ENCODE measurements at places on chromosomes 1 and 21.

DNA sequence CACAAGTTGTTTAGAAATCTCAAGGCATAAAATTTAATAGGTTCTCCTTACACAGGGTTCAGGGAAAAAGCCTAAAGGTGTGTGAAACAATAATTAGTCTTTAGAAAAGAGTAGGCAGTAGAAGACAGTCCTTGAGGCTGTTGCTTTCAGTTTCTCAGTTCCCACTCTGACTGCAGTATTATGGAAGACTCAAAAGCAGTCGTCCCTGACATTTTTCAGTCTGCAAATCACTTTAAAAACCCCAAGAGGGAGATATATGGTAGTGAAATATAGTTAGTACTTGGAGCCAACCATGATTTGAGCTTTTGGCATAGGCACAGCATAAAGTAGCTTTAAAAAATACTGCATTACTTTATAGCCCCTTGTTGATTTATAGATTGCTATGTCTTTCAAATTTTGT is 299.7 kb downstream of the OLFM3 start:
- no peak for DNase-seq

DNA sequence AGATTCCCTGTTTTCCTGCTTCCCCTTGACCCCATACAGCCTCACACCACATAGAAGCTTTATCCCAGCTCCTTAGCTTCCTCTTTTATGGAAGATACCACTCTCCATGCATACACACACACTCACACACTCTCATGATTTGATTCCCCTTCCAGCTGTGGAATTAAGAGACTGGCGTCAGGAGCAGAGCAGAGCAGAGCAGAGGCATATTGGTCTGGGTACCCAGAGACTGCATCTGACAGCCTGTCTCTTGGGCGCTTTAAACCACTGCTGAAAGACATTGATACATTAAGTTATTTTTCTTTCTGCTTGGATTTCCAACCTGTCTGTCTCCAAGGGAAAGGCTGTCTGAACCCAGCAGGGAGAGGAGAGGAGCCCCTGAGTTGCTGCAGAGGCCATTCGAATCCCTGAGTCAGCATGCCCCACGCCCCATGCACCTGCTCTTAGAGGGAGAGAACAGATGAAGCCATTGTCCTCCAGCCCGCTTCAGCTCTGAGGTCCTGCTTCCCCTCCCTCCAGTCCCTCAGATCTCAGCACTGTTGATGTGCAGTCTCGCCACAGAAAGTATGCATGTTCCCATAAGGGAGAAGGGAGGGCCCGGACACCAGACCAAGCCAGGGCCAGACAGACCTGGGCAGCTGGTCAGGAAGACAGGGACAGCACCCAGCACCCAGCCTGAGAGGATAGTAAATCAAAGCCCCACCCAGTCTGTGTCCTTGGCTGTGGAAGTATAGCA is 66.7 kb upstream of the GJB5 start:
- no peak for DNase-seq

GRCh38 chr1:200512191-200512590 is 102.4 kb upstream of the ZNF281 start:
- no peak for DNase-seq

DNA sequence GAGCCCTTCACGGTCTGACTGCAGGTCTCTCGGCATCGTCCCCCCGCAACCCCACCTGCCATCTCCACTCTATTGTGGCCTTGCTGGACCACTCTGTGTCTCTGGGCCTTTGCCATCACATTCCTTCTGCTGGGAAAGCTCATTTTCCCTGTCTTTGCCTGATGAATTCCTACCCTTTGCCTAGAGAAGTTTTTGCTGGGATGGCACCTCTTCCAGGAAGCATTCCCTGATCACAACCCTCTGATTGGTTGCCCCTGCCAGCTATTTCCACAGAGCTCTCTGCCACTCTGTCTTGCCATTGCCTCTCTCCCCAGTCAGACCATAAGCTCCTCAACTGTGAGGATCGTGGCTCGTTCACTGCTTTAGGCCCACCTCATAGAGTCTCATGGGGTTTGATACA is 28.9 kb upstream of the GPR37L1 start:
- DNase-seq: no peak

DNA sequence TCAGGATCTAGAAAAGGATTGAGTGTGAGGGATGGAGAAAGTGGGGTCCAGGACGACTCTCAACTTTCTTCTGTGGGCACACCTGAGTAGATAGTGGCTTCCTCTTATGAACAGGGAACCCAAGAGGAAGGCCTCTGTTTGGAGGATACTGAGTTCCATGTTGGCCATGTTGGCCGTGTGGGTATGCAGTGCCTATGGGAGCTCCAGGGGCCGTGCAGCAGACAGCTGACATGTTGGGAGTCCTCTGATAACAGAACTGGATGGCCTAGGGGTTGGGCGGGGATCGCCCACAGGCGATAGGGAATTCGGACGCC is 43.0 kb downstream of the TMEM53 start:
- DNase-seq: no peak

DNA sequence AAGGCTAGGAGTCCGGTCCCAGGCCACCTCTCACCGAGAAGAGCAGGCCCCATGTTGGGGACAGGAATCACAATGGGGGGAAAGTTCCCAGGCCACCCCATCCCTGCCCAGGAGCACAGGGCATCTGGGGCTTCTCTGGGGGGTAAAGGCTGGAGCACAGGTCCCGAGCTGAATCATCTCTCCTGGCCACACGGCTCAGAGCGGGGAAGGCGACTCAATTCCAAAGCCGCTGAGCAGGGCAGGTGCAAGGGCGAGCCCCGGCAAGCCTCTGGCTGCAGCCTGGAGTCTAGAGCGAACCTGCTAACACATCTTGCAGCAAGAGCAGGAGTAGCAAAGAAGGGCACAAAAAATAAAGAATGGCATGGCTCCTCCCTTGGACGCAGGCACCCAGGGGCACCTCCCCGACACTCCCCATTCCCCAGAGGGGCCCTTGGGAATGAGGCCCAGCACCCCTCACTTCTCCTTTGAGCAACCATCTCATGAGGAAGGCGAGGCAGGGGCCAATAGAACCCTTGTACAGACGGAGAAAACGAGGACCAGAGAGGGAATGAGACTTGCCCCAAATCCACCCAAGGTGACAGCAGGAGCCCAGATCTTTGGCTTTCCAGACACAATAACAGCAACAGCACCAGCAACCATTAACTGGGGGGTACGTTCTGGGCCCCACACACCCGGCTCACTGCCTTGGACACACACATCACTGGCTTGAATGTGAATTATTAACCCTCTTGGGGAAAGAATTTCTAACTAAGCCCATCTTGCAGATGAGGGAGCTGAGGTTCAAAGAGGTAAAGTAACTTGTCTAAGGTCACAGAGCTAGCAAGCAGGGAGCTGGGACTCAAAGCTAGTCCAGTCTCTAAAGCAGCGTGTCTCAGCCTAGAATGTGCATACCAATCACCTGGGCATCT is 20.7 kb upstream of the ALDH4A1 start:
- DNase-seq: no peak

DNA sequence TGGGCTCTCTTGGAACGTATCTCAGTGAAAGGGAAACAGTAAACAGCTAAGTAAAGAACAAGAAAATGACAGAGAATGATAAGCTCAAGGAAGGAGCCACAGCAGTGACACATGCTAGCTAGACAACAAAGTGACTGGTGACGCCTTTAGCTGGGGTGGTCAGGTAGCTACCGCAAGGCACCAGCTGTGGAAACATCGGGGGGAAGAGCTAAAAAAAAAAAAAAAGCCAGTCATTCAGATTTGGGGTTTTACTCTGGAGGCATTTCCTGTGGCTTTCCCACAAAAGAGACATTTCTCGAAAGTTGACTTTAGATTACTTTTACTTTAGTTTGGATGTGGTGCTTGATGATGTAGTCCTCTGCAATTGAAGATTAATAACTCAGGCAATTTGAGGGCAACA is 2.1 kb downstream of the FHAD1 start:
- DNase-seq: peak; percentile 54

- DNase-seq: peak; percentile 30
These were observed 23.3 kb downstream of the CNIH4 start for GRCh38 chr1:224380003-224380402.

GRCh38 chr1:119367432-119368124 is 1.0 kb upstream of the HAO2 start:
- DNase-seq: no peak

DNA sequence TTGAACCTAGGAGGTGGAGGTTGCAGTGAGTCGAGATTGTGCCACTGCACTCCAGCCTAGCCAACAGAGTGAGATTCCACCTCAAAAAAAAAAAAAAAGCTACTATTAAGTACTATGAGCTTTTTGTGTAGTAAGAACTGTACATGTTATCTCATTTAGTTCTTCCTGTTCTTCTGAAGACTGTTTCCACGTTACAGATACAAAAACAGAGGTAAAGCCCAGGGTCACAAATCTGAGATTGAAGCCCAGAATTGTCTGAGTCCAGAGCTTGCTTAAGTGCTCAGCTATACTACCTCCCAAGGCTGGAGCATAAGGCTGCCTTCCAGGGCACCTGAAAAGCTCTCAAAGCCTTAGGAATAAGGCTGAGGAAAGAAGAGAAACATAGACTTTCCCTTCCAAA is 2.9 kb downstream of the FABP3 start:
- DNase-seq: no peak

DNA sequence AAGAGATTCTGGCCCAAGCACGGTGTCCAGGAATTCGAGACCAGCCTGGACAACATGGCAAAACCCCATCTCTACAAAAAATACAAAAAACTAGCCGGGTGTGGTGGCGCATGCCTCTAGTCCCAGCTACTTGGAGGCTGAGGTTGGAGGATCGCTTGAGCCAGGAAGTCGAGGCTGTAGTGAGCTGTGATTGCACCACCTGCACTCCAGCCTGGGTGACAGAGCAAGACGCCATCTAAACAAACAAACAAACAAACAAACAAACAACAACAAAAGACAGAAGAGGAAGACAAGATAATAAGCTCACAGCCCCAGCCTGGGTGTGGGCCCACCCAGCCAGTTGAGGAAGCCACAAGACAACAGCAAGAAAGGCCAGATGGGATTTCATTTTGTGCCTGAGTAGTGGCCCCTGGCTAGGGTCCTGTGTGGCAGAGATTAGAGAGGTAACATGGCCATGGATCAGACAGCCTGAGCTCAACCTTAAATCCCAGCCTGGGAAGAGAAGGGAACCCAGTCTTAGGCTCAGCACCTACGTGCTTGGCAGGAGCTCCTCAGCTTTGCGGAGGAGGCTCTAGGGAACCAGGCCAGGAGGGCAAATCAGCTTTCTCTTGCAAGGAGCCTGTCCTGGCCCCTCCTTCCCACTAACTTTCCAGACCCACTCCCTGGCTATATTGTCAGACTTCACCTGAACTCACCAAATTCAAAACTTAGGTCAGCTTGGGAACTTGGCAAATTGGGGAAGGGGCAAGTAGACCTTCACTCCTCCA is 4.9 kb upstream of the BEST4 start:
- no peak for DNase-seq

- no peak for DNase-seq
These were observed 12.7 kb downstream of the USP48 start for GRCh38 chr1:21770201-21770600.

- no peak for DNase-seq
These were observed 35.3 kb upstream of the CLIC4 start for GRCh38 chr1:24709791-24710441.

- DNase-seq: no peak
These were observed 48.7 kb downstream of the EIF2D start for GRCh38 chr1:206563367-206564207.

- no peak for DNase-seq
These were observed 683.4 kb downstream of the PTPRC start for GRCh38 chr1:199322278-199322677.

GRCh38 chr1:6272868-6273267 is 12.0 kb upstream of the GPR153 start:
- DNase-seq: no peak

DNA sequence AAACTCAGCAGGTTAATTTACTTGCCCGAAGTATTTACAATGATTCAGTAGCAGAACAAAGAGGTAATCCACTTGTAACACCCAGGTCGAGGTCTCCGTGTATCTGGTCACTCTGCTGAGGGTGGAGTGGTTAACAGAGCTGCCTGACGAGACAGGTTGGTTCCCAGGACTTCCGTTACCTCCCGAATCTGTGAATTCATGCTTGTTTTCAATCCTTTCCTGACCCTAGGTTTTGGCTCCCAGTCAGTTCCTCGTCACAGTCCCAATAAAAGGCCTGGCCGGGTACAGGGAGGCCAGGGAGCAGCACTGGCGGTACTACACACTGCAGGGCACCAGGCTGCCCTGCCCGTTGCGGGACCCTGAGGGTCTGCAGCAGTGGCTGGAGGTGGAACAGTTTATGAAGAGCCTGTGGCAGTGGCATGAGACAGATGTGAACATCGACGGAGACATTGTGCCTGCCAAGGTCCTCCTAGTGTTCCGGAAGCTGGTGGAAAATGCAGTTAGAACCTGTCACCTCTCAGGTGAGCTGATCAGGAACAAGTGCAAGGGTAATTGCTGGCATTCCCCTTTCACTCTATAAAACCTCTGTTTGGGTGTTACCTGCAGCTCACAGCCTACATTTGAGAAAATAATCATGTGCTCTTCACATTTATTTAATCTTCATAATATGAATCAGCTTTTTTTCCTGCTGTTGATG is 12.8 kb downstream of the MAB21L3 start:
- no peak for DNase-seq

DNA sequence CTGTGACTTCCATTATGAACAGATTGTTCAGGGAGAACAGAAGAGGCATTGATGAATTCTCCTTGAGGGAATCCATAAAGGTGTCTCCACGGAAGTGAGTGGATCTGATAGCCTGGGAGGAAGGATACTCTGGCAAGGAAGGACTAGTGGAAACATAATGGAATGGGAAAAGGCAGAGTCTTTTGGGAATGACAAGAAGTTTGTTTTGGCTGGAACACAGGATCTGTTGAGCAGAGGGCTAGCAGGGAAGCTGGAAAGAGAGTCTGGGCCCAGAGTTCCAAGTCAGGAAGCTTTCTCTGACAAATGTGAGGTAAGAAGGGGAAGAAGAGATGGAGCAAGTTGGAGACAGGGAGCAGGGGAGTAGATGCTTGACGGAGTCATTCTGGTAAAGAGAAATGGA is 8.1 kb downstream of the ADAMTS5 start:
- no peak for DNase-seq

DNA sequence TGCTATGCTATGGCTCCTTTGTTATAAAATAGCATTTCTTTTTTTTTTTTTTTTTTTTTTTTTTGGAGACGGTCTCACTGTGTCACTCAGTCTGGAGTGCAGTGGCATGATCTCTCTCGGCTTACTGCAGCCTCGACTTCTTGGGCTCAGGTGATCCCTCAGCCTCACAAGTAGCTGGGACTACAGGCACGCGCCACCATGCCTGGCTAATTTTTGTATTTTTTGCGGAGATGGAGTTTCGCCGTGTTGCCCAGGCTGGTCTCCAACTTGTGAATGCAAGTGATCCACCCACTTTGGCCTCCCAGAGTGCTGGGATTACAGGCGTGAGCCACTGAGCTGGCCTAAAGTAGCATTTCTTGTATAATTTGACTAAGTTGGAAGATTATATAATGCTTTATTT is 10.8 kb downstream of the CAMTA1 start:
- no peak for DNase-seq

Measured in CD4-positive, alpha-beta T cell treated with Interleukin-15 for 1 hour (primary cell).